ENCODE measurements at places on chromosomes 7 and 10. TPM values are rescaled to one million over a fixed set of nuclear protein-coding genes. Genes with fewer than 3 reads are reported as not detected.

The PPIF gene
- total RNA-seq, result 59.4 TPM

DNA sequence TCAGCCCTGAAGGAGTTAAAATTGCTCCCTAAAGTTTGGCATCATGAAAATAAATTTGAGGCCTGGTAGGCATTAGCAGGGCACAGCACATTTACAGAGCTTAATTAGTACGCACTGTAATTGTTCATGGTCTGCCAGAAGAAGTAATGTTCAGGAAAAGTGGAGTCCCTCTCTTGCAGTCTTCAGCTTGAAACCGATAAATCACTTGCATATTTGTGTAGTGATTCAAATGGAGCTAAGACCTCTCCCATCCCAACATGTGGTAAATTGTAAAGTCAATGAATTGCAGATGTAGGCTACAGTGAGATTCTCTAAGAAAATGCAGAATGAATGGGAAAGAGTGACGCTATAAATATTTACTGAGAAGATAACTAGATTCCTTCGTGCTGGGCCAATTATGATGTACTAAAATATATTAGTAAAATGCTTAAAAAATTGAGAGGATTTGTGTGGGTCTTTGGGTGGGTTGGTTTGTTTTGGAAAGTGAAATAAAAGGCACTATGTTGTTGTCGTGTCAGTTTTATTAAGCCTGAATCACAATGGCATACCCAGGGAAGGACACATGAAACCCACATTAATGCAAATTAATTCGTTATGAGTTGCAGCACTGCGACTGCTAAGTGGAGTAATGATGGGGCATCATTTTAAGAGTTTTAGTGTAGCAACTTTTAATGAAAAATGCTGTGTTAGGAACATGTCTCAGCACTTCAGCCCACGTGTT lies 8.4 kb downstream of the TCF7L2 start:
- no peak for DNase-seq

The SUMF2 gene
- 113 TPM for total RNA-seq

GRCh38 chr7:113392841-113393540 lies 274.6 kb upstream of the SMIM30 start:
- DNase-seq, result no peak

The SPDYE11 gene
- not detected for total RNA-seq

DNA sequence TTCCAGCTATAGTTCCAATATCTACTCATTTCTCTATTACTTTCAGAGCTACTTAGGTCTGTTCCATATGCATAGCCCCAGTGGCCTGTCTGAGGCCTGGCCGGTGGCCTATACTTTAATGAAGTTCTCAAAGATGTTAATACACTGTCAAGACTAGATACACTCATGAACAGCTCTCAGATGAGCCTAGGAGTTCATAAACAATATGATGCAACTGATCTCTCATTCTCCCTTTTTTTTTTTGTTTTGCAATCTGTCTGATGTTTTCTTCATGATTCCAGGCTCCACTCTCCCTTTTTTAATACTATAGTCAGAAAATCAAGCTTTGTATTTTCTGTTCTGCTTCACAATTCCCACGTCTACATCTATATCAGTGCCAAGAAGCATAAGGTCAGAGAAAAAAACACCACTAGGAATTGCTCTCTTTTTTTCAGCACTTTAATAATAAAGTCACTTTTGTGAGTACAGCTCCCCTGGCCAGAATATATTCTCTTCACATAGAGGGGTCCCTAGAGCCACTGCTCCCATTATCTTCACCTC lies 321.0 kb downstream of the C7orf25 start:
- DNase-seq, result no peak

DNA sequence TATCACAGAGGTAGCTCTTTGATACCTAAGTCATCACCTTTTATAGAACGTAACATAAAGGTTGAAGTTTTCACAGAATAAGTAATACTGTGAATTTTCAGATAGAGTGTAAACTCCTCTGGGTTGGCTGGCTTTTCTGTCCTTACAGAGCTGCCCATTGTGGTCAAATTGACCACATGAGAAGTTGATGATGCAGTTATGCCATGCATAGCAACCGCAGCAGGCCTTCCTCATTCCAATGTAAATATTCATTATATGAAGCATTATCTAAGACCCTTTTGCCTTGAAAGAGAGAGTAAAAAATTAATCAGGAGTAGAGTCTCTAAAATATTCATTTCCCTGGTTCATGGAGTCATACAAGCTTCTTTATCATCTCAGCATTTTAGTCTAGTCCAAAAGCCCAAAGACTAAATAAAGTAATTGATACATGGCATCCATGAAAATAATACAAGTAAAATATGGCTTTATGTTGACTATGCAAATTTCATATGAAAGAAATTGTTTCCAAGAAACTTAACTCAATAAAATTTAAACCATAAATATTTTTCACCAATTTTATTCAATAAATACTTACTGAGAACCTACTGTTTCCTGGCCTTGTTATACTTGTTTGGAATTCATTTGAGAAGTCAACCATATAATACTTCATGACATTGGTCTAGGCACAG lies 516.4 kb downstream of the PCDH15 start:
- DNase-seq, result no peak

DNA sequence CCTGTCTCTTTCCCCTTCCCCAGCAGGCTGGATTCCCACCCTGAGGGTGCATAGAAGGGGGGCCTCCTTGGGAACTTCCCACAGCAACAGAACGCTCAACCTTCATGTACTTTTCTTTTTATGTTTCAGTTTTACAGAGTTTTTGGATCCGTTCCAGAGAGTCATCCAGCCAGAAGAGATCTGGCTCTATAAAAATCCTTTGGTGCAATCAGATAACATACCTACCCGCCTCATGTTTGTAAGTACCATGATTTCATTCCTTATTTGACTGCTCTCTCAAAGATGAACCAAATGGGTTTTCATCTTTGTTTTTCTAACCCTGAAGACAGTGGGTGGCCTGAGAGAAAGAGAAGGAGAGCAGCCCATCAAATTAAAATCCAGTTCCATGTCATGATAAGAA lies 46.7 kb downstream of the PLPP4 start:
- DNase-seq, result no peak

The PI4K2A gene
- 26.2 TPM for total RNA-seq

- no peak for DNase-seq
Measured at GRCh38 chr10:82826132-82826531, 951.1 kb downstream of the NRG3 start.
